ENCODE measurements at places on chromosomes 5 and 9.

- no peak for DNase-seq
These were observed 98.8 kb upstream of the NR5A1 start for GRCh38 chr9:124606027-124606426.

DNA sequence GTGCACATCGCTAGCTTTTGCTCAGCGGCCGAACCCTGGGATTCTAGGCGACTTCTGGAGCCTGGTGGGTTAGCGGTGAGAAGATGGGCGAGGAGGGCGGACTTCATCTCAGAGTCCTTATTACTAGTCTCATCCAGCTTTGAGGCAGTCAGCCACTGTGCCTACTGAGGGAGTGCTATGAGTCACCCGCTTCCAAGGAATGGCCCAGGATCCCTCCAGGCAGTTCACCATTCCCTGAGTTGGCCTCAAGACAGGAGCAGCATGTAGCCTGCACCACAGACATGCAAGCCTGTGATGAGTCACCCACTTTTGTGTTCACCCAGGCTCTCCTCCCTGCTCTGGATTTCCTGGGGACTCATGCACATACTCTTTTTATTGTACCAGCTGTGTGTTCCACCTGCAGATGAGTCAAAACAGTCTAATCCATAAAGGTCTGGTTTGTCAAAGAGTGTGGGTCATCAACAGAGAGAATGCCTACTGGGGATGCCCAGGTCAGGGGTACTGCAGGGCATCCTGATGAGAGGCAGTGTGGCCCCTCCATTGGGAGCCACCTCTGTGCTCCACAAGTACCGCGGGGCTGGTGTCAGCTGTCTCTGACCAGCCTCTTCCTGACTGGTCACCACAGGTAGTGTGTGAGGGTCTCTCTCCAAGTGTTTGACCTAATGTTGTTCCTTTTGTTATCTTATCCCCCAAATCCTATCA lies 20.2 kb downstream of the SLC22A5 start:
- DNase-seq = peak; percentile 97

- no peak for DNase-seq
These were observed 24.6 kb upstream of the QSOX2 start for GRCh38 chr9:136270173-136270705.

- DNase-seq = no peak
These were observed 102.5 kb upstream of the SLC44A1 start for GRCh38 chr9:105141976-105142250.

DNA sequence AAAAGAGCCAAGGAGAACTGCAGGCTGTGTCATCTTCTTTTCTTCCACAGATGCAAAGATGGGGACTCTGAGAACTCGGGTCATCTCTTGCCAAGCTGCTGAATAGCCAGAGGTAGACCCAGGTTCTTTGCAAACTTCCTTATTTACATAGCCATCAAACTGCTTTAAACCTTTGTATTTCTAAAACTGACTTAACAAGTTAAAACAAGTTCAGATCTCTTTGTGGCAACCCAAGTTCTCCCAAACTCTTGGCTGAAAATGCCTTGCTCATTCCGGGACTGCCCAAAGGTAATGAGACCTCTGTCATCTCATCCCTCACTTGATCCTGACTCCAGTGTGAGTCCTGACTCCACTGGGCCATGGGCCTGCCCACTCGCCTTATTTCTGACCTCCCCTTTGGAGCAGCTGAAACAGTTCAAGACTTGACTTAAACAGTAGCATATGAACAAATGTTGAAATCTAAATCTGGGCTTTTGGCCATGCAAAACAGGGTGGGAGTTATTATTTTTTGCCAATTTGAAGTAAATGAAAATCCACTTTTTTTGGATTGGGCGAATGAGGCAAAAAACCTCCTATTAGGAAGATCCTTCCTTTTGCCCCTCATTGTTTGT lies 50.6 kb downstream of the FBXL7 start:
- DNase-seq = peak; percentile 38

DNA sequence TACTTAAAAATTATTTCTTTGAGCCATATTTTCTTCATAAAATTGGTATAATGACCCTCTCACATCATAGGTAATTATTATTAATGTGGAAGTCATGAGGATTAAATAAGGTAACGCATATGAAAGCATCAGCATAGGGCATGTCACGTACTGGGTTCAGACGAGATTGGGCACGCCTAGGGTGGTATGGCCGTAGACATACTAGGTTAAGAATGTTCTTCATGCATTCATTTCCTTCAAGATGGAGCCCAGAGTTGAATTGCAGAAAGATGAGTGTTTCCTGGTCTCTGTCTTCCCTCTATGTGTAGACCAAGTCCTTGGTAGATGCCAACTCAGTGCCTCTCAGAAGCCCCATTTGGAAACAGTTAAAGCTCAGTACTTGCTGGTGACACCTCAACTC lies 174.1 kb upstream of the CLINT1 start:
- DNase-seq = no peak

DNA sequence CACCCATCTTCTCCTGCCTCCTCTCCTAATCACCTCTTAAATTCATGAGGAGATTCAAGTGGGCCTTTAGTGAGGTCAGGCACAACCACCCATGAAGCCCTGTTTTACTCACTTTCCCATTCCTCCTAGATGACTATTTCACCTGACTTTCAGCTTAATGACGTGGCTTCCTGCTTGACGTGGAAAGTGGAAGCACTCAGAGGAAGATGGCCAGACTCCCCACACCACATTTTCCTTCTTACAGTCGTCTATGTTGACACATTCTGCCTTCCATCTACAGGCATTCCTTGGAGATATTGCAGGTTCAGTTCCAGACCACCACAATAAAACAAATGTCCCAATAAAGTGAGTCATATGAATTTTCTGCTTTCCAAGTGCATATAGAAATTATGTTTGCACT lies 146.4 kb upstream of the TAS2R1 start:
- DNase-seq = peak; percentile 43

DNA sequence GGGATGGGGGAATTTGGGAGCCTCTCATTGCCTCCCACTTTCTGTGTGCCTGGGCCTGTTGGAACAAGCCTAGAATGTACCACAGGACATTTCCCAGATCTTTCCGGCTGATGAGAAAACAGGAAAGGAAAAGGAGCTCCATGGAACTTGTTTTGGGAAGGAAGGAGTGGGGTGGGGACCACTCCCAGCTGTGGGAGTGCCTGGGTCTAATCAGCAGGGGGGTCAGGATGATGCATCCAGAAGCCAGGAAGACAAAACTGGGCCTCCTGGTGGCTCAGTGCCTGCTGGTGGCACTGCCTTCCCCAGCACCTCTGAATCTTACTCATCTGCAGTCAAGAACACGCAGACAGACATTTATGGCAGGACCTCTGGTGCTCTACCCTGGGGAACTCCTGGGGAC lies 2.8 kb downstream of the SMIM33 start:
- DNase-seq = no peak

- DNase-seq = no peak
These were observed 75.0 kb downstream of the STK10 start for GRCh38 chr5:172113036-172113435.

- DNase-seq = no peak
These were observed 22.8 kb downstream of the ACER2 start for GRCh38 chr9:19431361-19432171.

DNA sequence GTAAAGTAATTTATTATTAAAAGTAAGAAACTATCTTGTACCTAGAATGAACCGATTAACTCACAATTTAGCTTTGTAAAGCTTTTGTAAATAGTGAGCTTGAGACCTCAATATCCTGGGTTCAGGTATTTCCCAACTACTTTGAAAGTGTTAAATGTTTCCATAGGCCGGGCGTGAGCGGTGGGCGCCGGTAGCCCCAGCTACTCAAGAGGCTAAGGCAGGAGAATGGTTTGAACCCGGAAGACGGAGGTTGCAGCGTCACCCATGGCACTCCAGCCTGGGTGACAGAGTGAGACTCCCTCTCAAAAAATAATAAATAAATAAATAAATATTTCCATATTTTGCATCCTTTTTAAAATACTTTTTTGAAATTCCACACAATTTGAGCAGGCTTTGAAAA lies 1.5 kb upstream of the ANKH start:
- DNase-seq = no peak

DNA sequence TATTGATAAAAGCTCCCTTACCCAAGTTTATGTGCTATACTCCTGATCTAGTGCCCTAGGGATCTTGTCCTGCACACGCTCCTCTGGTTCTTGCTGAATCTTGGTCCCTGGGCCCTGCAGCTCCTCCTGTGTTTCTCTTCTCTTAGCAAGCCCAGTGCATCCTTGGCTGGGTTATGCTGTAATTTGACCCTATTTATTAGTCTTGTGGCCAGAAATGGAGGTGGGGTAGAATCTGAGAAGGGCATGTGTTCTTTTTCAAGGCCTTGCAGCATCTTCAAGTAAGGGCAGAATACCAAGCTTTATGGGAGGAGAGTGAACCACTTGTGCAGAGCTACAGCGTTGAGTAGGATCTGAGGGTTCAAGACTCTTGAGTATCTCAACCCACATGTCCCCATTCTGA lies 366.8 kb downstream of the FAM170A start:
- peak; percentile 25 for DNase-seq

GRCh38 chr9:132451276-132451675 lies 41.3 kb downstream of the CFAP77 start:
- DNase-seq = no peak

DNA sequence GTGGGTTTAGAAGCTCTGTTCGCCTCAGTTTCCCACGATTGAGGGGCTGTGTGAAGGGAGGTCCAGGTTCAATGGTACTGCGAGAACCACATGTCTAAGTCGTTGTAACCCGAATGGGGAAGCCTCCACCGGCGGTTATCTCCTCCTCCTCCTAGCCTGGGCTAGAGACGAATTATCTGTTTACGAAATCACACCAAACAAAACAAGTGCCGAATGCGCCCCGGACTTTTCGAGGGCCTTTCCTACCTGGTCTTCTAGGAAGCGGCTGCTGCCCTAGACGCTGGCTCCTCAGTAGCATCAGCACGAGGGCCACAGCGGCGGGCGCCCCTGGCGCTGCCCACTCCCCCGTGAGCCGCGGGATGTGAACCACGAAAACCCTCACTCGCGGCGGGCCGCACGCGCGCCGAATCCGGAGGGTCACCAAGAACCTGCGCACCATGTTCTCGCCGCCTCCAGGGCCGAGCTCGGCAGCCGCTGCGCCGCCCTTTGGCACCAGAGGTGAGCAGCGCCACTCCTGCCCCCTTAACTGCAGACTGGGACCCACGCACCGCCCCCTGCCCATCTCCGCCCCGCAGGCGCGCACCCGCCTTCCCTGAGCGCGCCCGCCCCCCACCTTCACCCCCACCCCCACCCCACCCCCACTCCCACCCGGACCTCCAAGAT lies at the start of gene CDKN2A:
CDKN2A (minus strand) TSS at position 500 of the 663 bp plus-strand sequence.
- DNase-seq = no peak

DNA sequence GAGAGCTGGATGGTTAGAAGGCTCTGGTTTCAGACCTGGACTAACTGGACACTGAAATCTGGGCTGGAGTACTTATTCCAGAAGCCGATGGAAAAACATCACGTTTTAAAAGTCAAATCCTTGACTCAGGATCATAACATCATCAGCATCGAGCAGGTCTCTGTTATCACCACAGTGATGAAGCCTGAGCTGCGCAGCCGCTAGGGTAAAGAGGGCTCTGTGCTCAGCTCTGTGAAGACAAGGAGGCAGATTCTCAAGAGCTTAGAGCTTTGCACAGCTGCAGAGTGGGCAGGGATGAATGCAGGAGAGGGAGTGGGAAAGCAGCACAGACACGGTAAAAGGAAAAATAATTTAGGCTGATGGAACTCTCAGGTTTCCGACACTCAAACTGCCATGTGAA lies 208.8 kb upstream of the TAS2R1 start:
- no peak for DNase-seq

- no peak for DNase-seq
These were observed 69.1 kb downstream of the PSAT1 start for GRCh38 chr9:78365748-78366697.

GRCh38 chr9:81689343-81690175 lies at the start of gene TLE1:
TSS of gene TLE1 (minus strand) at chr9:81689547. CDS start at chr9:81688240, 1,307 bp downstream.
- DNase-seq = peak; percentile 99

- DNase-seq = no peak
These were observed 406.4 kb downstream of the HTR1A start for GRCh38 chr5:63555874-63556273.

DNA sequence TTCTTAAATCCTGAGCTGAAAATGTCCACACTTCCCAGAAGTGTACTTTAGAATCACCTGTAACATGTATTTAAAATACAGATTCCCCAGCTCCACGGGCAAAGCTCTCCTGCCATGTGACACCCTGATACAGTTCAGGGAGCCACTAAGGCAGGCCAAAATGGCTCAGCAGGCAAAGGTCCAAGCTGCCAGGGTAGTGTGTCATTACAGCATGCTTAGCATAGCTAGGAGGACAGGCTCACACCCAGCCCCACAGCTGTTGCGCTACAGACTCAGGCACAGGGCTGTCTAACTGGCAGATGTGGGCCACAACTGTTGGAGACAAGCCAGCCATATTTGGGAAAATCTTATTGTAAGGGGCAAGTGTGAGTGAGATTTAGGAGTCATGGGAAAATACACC lies 73.0 kb downstream of the C9orf85 start:
- peak; percentile 39 for DNase-seq

DNA sequence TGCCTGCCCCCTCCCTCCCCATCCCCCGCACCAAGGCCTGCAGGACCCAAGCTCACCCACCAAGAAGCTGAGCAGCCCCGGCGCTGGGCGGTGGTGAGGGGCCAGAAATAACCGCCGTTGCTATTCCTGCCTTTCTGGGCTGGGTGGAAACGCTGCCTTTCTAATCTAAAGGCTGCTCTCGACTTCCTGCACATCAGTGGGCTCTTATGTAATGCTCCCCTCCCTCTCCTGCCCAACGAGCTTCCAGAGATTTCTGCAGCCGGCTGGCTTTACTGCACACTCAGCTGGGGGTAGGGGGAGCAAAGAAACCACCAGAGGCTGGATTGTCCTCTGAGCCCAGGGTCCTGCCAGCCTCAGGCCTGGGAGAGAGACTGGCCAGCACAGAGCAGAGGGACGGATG lies 6.9 kb upstream of the EGR1 start:
- no peak for DNase-seq

GRCh38 chr5:169602535-169602934 lies 19.0 kb downstream of the SPDL1 start:
- DNase-seq = no peak

GRCh38 chr5:132230871-132231270 lies 3.2 kb upstream of the P4HA2 start:
- no peak for DNase-seq

GRCh38 chr9:33320568-33321261 lies 30.4 kb downstream of the NFX1 start:
- DNase-seq = peak; percentile 87

DNA sequence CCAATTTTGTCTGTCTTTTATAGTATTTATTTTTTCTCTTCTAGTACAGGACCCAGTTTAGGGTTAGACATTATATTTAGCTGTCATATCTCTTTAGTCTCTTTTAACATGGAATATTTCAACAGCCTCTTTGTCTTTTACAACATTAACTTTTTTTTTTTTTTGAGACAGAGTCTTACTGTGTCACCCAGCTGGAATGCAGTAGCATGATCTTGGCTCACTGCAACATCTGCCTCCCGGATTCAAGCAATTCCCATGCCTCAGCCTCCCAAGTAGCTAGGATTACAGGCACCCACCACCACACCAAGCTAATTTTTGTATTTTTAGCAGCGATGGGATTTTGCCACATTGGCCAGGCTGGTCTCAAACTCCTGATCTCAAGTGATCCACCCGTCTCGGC lies 90.1 kb downstream of the ADAMTS6 start:
- no peak for DNase-seq
